Suppressor macrophage treated with lipopolysaccharide for 4 hours (primary cell): ENCODE measurements at places on chromosomes 1 and 21.

- no peak for DNase-seq
Measured at GRCh38 chr1:207070811-207071210, 17.7 kb downstream of the PFKFB2 start.

DNA sequence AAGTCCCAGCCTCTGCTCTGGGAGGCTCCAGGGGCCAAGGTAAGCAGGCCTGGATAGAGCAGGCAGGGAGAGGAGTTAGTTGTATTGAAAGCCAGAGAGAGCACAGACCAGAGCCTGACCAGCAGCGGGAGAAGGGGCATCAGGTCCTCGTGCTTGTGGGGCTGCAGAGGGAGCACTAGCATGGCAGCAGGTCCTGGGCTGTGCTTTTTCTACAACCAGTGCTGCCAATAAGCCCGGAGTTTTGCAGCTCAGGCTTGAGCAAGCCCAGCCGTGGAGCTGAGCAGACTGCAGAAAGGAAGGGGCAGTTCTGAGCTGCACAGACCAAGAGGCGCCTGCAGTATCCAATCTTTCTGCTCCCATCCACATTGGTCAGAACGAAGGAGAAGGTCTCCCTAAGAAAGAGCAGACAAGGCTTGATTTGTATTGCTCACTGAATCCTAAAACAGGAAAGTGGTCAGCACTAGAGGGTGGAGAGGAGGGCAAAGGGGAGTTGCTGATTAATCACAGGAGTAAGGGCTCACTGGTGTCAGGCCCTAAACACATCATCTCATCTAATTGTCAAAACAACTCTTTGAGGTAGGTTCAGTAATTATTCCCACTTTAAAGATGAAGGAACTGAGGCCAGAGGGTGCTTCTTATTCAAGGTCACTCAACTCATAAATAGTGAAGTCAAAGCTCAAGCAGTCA lies 2.7 kb downstream of the DENND2D start:
- DNase-seq = peak; percentile 70

DNA sequence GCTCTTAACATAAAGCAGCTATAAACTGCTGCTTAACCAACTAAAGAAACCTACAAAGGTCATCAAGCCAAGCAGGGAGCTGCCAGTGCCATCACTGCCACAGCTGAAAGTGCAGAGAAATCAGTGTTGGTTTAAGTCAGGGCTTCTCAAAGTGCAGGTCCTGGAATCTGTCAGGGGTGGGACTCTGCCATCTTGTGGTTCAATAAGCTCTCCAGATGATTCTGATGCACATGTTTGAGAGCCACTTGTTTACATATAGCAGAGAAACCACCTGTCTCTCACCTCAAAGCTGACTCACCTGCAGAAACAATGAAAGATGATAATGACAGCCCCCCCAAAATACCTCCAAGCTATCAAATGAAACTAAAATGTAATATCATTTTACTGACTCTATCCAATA lies 49.3 kb downstream of the SH3GLB1 start:
- DNase-seq = no peak

DNA sequence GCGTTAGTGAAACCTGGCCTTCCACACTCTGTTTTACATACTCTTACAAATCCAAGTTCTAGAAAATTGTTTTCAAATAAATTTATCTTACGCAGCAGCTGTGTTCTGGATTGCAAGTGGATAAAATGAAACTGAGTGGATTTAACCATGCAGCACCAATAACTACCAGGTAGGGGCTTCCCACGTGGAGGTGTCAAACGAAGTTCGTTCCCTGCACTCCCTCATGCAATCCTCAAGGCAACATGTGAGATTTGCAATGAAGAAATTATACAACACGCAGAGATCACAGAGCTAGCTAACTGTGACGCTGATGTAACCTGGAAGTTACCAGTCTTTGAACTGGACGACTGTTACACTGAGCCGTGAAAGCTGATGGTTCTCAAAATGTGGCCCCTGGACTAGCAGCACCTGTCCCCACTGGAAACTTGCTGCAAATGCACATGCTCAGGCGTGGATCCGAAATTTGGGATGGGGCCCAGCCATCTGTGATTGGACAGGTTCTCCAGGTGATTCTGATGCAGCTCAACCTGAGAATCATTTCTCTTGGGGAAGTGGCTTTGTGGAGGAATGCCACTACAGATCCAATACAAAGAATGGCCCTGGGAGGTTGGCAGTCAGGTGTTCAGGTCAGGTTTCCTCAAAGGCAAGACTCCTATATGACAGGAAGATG lies 36.3 kb downstream of the RSPH1 start:
- no peak for DNase-seq

- no peak for DNase-seq
Measured at GRCh38 chr21:33680870-33681269, 38.6 kb downstream of the ITSN1 start.

DNA sequence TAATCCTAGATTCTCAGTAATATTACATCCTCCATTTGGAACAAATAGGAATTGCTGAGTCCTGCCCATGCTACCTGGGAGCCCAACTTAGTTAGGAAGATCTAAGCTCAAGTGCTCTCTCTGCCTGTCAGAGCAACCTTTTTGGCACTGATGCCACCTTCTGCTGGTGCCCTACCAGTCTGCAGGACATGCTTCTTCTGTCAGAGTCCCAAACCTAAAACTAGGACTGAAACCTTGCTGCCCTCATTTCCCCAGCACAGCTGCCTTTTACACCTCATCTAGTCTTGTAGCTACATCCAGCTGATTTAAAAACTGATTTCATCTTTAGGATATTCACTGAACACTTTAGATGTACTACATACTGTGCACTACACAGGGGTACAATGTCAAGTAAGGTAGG lies 118.7 kb downstream of the LYPLAL1 start:
- no peak for DNase-seq

- DNase-seq = no peak
Measured at GRCh38 chr1:202107321-202107761, 15.4 kb upstream of the GPR37L1 start.

DNA sequence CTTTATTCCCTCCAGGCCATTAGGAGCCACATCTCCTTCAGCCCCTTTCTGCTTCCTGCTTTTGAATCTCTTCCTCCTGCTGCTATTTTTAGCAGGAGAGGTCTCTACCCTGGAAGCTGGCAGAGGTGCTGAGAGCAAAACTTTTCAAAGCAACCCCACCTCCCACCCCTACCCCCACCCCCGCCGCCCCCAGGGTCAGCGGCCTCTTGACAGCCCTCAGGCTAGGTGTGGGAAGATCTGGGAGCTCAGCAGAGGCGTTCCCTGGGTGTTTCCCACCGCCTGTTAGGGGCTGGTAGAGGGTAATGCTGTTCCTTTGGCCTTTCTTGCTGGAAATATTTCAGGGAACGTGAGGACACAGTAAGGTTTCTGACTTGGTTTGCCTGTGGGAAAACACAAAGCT lies 112.5 kb upstream of the CACHD1 start:
- no peak for DNase-seq

GRCh38 chr1:17404034-17404684 lies 32.2 kb downstream of the PADI6 start:
- DNase-seq = no peak

- no peak for DNase-seq
Measured at GRCh38 chr1:199522936-199523335, 504.6 kb upstream of the NR5A2 start.

DNA sequence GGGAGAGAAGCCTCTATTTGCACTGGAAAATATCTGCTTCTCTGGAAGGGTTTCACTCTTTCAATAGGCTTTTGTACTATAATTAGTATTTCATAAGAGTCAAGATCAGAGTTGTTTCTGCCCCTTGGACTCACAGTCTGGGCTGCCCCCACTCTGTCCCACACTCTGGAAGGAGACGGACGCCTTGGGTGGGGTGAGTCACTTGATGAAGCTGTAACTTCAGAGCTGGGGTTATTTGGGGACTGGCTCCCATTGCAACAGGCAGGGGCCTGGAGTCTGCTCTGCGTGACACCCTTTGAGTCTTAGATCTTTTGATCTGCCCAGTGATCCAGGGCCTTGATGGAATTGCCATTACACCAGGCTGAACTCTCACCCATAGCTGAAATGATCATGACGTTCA lies 4.0 kb upstream of the KCNA10 start:
- peak; percentile 83 for DNase-seq

GRCh38 chr1:24896596-24897262 lies 33.3 kb downstream of the RUNX3 start:
- no peak for DNase-seq

- no peak for DNase-seq
Measured at GRCh38 chr21:44990921-44991320, 51.1 kb downstream of the SLX9 start.

- no peak for DNase-seq
Measured at GRCh38 chr1:226686440-226687425, 52.3 kb downstream of the ITPKB start.

GRCh38 chr1:212077028-212077427 lies 41.5 kb downstream of the DTL start:
- peak; percentile 74 for DNase-seq

- DNase-seq = peak; percentile 65
Measured at GRCh38 chr1:152107984-152108881, 7.0 kb downstream of the TCHH start.

DNA sequence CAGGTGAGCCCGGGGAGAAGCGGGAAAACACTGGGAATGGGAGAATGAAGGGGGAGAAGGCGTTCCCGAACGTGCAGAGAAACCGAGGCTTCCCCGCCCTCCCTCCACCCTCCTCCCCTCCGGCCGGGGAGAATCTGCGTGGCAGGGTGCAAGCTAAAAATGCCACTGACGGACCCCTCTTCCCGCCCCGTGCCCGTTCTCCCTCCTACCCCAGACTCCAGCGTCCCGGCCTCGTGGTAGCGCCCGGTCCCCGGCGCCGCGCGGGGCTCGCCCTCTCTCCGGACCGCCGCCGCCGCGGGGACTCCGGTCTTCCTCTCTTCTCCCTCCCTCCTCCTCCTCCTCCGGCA lies 81.6 kb upstream of the AK4 start:
- DNase-seq = no peak

- DNase-seq = no peak
Measured at GRCh38 chr1:103942029-103942428, 192.3 kb downstream of the AMY1C start.

GRCh38 chr1:182235952-182236650 lies 155.5 kb downstream of the GLUL start:
- DNase-seq = no peak

DNA sequence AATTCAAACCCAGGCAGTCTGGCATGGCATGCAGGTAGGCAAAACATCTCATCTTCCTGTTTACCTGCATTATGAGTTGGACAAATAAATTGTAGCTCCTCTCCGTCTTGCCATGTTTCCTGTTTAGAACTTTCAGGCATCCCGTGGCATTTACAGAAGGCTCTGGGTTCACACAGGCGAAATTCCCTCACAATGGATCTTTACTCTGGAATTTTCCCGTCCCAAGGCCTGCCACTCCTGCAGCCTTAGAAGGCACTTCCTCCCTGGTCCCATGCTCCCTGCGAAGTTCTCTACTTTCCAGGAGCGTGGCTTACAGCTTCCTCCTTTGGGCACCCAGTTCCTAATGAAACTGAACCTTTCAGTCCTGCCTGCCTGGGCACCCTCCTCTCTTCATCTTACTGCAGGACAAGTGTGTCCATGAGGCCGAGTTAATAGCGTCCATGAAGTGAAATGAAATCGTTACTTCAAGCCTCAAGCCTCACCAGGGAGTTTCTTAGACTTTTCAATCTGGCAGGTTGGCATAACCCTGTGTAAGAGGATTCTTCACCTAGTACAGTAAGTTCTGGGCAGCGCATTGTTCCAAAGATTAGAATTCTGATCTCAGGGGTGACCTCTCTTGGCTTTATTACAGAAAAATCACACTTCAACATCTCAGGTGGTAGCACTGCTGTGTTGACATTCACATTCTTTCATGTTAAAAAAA lies 36.8 kb upstream of the AHCYL1 start:
- DNase-seq = peak; percentile 37

DNA sequence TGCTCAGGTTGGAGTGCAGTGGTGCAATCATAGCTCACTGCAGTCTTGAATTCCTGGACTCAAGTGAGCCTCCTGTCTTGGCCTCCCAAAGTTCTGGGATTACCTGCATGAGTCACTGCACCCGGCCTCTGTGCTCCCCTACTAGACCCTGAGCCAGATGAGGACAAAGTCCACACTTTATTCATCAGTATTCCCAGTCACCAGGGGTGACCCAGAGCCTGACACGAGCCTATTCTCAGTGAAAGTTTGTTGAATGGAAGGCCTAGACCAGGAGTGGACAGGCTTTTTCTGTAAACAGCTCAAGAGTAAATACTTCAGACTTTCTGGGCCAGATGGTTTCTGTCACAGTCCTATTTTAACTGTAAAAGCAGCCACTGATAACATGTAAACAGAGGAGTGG lies 68.2 kb downstream of the MAB21L3 start:
- DNase-seq = no peak

- DNase-seq = no peak
Measured at GRCh38 chr1:10916991-10917390, 95.5 kb upstream of the TARDBP start.

DNA sequence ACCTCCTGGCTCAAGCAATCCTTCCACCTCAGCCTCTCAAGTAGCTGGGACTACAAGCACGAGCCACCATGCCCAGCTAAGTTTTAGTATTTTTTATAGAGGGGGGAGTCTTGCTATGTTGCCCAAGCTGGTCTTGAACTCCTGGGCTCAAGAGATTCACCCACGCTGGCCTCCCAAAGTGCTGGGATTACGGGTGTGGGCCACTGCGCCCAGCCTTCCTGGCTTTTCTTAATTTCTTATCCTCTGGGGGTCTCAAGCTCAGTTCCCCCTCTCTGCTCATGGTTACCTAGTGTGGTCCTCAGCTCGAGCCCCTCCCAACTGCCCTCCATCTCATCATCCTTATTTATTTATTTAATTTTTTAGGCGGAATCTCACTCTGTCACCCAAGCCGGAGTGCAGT lies 2.9 kb upstream of the RPL22 start:
- DNase-seq = no peak

DNA sequence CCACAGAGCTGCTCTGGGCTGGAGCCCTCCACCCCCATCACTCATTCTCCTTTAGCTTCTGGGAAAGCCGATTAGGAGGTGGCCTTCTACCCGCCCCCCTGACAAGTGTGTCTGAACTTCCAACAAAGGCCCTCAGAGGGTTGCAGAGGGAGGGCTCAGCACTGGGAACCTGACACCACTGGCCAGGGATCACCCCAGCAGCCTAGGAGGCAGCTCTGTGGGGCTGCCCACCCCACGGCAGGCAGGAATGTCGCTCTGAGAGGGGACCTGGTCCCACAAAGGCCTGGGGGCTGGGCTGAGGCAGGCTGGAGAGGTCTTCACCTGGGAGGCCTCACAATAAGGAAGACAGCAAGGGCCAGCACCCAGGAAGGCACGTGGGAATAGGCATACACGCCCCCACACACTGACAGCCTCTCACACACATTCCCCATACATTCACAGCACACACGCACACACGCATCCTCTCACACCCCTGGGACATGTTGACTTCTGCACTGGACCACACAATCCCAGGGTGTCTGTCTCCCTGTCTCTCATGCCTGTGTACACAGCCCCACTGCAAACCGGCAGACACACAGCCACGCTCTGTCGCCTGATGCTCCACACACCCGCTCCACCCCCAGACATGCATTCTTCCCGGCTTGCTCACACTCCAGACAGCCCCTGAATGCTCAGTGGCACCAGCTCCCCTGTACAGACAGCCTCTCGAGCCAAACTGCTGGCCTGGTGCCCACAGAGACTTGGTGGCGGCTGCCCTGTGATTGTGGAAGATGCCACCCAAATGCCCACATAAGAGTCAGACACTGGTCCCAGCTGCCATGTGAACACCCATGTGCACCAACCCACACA lies 30.7 kb downstream of the DMBX1 start:
- no peak for DNase-seq

- no peak for DNase-seq
Measured at GRCh38 chr21:31931644-31932469, 59.0 kb downstream of the HUNK start.
